ENCODE measurements at places on chromosomes 1 and 21.

- no peak for DNase-seq
These were observed 10.5 kb upstream of the IFI6 start for GRCh38 chr1:27682351-27682944.

DNA sequence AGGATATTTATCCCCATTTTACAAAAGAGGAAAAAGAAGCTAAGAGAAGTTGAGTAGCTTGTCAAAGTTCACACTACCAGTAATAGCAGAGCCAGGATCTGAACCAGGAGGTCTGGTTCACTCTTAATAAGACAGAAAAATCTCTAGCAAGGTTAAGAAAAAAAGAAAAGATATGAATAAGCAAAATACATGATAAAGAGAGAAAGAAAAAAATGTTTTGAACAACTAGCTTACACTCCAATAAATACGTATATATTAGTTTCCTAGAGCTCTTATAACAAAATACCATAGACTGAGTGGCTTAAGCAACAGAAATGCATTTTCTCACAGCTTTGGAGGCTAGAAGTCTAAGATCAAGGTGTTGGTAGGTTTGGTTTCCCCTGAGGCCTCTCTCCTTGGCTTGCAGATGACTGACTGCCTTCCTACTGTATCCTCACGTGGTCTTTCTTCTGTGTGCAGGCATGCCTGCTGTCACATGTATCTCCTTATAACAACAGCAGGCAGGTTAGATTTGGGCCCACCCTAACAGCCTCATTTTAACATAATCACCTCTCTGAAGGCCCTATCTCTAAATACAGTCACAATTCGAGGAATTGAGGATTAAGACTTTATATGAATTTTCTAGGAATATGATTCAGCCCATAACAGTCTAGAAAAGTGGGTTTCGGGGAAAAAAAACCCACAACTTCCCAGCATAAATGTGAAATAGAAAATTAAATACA lies 60.4 kb downstream of the LEPR start:
- no peak for DNase-seq

DNA sequence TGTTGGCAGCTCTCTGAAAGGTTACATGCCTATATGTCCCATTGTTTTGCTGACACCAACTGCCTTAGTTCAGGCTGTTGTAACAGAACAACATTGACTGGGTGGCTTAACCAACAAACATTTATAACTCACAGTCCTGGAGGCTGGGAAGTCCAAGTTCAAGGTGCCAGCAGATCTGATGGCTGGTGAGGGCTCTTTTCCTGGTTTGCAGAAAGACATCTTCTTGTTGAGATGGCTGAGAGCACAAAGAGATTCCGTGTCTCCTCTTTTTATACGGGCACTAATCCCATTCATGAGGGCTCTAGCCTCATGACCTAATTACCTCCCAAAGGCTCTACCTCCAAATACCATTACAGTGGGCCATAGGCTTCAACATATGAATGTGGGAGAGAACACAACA lies 10.2 kb upstream of the STMN1 start:
- no peak for DNase-seq

DNA sequence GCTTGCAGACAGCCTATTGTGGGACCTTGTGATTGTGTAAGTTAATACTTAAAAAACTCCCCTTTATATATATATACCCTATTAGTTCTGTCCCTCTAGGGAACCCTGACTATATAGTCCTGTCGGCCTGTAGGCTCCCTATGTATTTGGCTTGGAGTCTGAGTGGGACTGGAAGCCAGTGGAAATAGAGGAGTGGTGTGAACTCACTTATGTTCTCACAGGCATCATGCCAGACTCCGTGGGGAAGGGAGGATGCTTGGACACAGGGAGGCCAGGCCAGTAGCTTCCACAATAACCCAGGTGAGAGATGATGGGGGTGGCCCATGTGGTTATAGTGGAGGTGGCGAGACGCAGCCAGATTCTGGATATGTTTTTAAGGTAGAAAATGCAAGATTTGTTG lies 136.7 kb upstream of the SYT6 start:
- no peak for DNase-seq

DNA sequence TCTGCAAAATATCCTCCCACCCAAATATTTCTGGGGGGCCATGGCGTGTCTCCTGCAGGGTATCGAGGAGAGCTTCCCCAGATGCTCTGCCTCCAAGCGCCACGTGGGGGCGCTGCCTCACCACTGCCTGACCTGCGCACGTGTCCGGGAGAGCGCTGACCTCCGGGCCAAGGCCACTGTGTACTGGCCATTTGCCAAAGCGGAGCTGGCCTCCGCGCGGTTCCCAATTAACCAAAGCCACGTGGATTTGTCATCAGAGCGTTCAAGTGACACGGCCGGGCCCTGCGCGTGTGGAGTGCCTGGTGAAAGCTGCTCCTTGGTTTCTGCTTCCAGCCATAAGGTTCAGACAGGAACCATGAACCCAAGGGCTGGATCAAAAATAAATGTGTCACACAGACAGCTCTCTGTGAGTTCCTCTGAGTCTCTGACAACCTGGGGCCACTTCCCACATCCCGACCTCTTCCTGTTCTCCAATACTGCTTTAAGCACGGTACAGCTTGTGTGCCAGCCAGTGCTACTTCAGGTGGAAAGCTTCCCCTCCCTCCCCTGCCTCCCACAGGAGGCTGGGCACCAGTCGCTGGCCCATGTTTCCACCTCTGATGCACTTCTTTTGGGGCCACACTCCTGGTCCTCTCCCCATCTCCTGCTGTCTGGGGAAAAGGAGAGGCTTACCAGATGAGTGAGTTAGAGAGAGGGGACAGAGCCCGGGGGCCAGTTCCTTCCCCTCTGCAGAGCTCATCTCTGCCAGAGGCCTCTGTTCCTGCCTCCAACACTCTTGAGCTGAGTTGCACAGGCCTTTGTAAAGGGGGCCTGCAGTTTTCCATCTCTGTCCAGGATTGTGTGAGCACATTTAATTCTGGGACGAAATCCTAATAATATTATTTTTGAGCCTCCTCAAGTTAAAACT lies 26.1 kb downstream of the ZP4 start:
- peak; percentile 36 for DNase-seq

DNA sequence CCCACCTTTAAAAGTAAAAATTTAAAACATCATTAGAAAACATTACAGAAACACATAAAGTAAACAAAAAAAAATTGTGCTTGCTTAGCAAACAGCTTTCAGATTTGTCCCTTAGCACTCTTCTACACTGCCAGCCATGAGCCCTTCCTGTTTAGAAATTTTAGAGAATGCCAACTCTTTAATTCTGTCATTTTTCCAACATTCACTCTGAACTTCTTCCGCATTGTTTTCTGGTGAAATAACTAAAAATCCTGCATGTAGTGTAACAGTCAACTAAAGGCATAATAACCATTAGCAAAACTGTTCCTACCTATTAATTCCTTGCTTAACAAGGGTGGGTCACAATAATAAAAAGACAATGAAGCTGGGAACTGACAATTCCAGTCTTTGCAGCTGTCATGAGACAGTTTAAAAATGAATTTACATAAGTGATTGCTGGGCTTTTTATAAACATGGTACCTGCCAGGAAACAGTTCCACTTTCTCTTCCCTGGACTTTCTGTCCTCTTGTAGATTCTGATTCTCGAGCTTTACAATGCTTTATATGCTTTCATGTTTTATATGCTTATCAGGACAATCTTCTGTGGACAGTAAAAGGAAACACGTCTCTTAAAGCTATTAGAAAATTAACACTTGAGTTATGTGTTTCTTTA lies 19.0 kb downstream of the GNG12 start:
- DNase-seq: no peak

DNA sequence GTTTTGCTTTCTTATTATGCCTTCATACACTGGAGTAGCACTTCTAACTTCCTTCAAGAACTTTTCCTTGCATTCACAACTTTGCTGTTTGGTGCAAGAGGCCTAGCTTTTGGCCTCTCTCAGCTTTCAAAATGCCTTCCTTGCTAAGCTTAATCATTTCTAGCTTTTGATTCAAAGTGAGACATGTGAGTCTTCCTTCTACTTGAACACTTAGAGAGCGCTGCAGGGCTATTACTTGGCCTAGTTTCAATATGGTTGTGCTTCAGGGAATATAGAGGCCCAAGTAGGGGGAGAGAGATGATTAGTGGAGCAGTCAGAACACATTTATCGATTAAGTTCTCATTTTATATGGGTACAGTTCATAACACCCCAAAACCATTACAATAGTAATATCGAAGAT lies 12.4 kb downstream of the ANGEL2 start:
- no peak for DNase-seq

DNA sequence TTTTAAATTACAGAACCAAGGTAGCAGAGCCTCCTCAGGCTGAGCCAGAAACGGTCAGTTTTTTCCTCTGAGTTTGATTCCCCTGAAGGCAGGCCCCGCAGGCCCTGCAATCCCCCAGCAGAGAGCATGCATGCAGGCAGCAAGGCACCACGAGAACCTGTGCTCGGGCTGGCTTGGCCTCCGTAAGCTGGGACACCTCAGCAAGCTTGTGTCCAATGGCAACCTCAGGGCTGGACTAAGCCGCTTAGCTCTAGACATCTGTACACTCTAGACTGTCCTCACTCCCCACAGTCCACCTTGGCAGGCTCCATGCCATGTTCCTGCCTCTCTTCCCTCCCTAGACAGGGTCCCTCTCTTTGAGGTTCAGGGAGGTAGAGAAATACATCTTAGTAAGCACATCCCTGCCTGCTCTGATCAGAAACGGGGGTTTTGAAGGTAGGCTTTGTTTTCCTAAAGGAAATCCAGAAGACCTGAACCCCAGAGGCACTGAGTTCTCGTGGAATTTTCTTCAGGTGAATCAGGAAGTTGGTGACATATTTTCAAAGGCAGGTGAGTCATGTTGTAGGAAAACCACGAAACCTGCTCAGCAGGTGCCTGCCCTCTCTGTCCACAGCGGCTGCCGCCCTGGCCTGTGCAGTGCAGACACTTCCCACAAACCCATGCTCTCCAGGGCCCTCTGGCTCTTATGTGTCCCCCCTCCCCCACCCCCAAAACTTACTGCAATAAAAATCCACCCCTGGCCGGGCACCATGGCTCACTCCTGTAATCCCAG lies 7.0 kb downstream of the TMEM63A start:
- no peak for DNase-seq

- no peak for DNase-seq
These were observed 6.0 kb upstream of the TRAPPC10 start for GRCh38 chr21:44006017-44006619.

GRCh38 chr1:239155466-239156091 lies 230.8 kb upstream of the CHRM3 start:
- DNase-seq: no peak

GRCh38 chr1:238895911-238896310 lies 490.5 kb upstream of the CHRM3 start:
- DNase-seq: no peak

GRCh38 chr1:83087851-83088250 lies 911.1 kb downstream of the TTLL7 start:
- DNase-seq: no peak

- no peak for DNase-seq
These were observed 1.1 kb downstream of the ZMYM1 start for GRCh38 chr1:35080171-35080854.
